Right atrium auricular region (tissue), 2 donors: ENCODE measurements at places on chromosomes 5 and 9. TPM values are rescaled to one million over a fixed set of nuclear protein-coding genes. Genes with fewer than 3 reads are reported as not detected.

DNA sequence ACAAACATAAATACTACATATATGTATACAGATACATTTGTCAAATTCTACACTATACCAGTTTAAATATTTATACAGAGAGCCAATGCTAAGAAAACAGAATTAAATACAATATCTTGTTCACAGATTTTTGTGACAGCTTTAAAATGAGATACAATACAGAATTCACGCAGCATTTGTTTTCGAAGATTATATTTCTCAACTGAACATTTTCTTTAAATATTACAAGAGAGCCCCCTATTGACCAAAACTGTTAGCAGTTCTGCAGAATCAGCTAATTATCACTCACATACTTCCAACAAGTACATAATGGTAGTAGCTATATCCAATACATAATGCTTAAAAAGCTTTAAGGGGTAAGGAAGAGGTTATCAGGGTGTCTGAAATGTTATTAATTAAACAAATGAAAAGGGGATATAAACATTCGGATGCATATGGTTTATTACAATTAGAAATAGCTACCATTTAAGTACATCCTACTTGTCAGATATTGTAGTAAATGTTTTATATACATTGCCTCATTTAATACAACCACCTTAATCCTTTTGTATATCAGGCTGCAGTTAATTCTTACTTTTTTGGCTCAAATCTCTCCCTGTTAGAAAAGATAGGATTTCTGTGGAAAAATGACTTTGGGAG, 31.7 kb downstream of the ZDHHC21 start:
- no peak overlapping the region for H3K4me3 ChIP-seq
- H3K27ac ChIP-seq = no peak overlapping the region
- H3K36me3 ChIP-seq = no peaks in the 10 kb centered on the region

DNA sequence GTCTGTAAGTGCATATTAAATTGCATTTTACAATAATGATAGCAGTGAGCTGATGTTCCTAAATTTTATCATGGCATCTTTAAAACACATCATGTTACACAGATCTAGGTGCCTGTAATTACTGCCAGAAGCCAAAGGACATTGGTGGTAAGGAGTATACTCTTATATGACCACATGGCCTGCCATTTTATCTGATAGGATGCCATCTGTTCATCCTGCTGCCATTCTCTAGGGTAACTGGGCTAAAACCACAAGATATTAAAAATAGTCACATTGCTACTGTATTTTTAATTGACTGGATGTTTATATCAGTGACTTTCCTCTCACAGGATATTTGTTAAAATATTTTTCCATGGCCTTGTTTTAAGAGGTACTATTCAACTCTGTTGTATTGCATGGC, 53.1 kb downstream of the HCN1 start:
- DNase-seq = no peak
- H3K4me1 ChIP-seq = no peaks in the 10 kb centered on the region
- H3K4me3 ChIP-seq = no peak overlapping the region
- H3K36me3 ChIP-seq = no peaks in the 10 kb centered on the region

DNA sequence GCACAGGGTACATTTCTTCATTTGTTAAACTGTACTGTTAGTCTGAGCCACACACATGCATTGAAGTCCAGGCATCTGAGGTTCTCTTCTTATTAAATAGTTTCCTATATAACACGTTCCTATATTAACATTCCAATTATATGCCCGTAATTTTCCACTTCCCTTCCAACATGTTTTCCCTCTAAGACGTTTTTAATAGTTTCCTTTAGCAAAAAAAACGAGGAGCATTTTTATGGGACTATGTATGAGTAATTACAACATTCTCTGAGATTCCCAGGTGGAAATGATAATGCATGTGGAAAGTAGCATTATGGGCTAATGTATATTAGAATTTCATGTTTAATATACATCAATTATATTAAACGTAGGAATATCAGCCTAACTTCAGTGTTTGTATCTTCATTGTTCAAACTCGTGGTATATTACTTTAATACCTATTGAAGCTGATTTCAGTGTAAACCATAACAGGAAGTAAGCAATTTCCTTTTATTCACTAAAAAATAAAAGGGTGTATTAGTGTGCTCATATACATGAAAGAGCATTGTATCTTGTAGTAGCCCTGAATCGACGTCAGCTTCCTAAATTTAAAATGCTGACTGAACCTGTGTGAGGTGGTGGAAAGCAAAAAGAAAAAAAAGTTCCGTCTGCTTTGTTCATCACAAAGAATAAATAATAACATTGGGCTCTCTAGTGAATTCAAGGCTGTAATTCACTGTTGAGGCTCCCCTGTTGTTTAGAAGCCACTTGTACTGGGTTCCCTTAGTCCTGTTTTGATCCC, 11.3 kb downstream of the SMARCA2 start:
- H3K27me3 ChIP-seq = no peaks in the 10 kb centered on the region
- peak overlapping the region; percentile 80 for H3K27ac ChIP-seq
- peaks cover 92% of the 10 kb centered on the region for H3K4me1 ChIP-seq
- DNase-seq = no peak
- no peak overlapping the region for H3K4me3 ChIP-seq

DNA sequence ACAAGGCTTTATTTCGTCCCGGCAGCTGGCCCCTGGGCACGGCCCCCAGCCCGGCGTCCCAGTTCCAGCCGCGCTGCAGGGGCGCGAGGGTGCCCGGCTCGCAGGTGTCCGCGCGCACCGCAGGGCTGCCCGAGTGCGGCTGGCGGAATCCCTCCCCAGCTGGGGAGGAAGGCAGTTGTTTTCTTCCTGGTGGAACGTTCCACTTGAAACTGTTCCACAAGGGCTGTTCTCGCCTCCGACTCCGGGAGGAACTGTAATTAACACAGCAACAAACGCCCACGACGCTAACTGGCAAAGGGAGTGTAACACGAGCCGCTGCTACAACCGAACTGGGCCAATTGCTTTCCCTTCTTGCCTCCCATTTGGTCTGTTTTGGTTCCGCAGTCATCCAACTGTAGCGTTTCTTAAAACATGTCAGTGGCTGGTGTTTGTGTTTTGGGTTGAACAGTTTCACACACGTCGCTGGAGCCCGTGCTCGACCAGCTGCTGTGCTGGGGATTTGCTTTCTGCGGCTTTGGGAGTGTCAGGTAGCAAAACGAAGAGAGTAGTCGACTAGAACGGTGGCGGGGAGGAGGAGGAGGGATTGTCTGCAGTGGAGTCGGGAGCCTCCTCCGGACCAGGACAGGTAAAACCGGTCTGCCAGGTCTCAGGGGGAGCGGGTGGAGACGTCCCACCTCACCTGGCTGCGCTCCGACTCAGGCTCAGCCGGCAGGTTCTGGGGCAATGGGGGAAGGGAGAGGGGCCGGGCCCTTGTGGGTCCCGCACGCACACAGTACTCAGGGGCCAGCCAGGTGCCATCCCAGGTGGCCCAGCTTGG, 131.6 kb upstream of the NIPBL start:
- H3K36me3 ChIP-seq = no peaks in the 10 kb centered on the region
- H3K4me3 ChIP-seq = peak overlapping the region; percentile 50
- no peaks in the 10 kb centered on the region for H3K27me3 ChIP-seq
- DNase-seq = no peak

GRCh38 chr5:161548487-161549094, 2.1 kb upstream of the GABRB2 start:
- H3K27me3 ChIP-seq = peaks cover 11% of the 10 kb centered on the region
- H3K4me1 ChIP-seq = peaks cover 33% of the 10 kb centered on the region
- no peak overlapping the region for H3K27ac ChIP-seq
- no peak for DNase-seq
- peak overlapping the region; percentile 44 for H3K4me3 ChIP-seq

DNA sequence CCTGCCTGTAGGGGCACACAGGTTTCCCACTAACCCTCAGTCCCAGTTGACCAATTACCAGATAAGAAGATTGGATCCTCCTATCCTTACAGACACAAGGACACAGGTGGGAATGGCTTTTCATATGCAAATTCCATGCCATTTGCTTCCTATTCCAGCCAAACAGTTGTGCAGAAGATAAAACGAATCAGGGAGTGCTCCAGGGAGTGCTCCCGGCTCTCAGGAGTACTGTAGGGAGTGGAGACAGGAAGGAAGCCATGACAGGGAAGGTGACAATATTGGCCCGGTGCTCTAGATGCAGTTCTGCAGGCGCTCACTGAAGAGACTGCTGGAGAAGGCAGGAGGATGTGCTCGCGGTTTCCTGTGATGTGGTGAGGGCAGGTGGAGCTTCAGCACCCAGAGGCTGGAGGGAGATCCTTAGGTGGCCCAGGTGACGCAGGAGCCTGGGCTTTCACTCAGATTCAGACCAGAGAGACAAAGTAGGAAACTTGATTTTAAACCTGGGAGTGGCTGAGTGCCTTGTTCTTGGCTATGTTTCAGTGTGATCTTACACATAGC, 260.0 kb downstream of the AUH start:
- H3K36me3 ChIP-seq = no peaks in the 10 kb centered on the region
- DNase-seq = no peak
- H3K27ac ChIP-seq = peak overlapping the region; percentile 92
- H3K4me3 ChIP-seq = no peak overlapping the region
- H3K4me1 ChIP-seq = no peaks in the 10 kb centered on the region

GRCh38 chr5:23996525-23996924, 489.1 kb downstream of the PRDM9 start:
- H3K27me3 ChIP-seq = no peaks in the 10 kb centered on the region
- no peaks in the 10 kb centered on the region for H3K36me3 ChIP-seq
- no peak overlapping the region for H3K4me3 ChIP-seq
- no peak for DNase-seq
- H3K27ac ChIP-seq = no peak overlapping the region
- H3K4me1 ChIP-seq = no peaks in the 10 kb centered on the region

DNA sequence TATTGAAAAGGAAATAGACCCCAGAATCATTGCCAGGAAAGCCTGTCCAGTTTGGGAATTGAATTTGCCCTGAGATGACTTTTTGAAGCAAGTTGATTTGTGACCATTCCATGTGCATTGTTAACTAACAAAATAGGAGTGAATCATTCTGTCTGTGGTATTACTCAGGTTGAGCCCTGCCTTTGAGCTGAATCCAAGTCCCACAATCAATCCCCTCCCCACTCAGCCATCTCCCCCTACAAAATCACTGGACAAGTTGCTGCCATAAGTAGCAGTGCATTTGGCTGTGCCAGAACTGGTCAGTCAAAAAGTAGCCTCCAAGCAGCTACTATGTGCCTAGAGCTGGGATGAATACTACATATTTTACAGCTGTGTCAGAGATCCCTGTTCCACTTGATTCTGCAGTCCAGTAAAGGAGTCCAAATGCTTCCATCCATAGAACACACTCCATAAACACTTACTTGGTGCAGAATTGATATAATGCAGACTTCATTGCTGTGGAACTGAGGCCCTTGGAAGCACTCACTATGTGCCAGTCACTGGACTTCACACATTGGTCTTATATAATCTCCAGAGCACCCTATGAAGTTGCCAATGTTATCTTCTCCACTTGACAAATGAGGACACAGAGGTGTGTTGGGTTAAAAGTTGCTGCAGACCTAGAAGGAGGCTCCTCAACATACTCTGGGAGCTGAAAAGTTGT, 96.1 kb downstream of the ZNF462 start:
- H3K27me3 ChIP-seq = no peaks in the 10 kb centered on the region
- H3K4me1 ChIP-seq = no peaks in the 10 kb centered on the region
- H3K4me3 ChIP-seq = no peak overlapping the region
- DNase-seq = no peak
- no peak overlapping the region for H3K27ac ChIP-seq
- H3K36me3 ChIP-seq = no peaks in the 10 kb centered on the region

- H3K36me3 ChIP-seq = no peaks in the 10 kb centered on the region
- no peaks in the 10 kb centered on the region for H3K4me1 ChIP-seq
- no peak for DNase-seq
- H3K27me3 ChIP-seq = no peaks in the 10 kb centered on the region
- no peak overlapping the region for H3K4me3 ChIP-seq
These were observed 68.3 kb upstream of the SHB start for GRCh38 chr9:38137342-38137741.

DNA sequence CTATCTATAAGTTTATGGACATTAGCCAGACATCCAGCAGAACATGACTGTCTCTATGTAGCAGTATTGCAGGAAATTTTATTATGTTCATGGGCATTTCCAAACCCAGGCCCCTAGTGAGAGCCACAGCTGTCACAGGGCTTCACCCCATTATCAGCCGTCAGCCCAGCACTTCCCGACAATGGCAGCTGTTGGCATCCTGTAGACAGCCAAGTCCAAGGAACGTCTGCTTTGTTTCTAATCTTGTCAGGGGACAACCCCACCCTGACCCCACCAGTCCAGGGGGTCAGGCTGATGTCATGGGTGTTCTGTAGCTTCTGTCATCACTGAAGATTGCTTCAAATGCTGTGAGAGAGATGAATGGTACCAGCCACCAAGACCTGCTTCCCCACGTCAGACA, 565.3 kb upstream of the BRINP1 start:
- no peak overlapping the region for H3K27ac ChIP-seq
- H3K27me3 ChIP-seq = no peaks in the 10 kb centered on the region
- no peak overlapping the region for H3K4me3 ChIP-seq
- H3K36me3 ChIP-seq = no peaks in the 10 kb centered on the region
- no peak for DNase-seq
- H3K4me1 ChIP-seq = no peaks in the 10 kb centered on the region

GRCh38 chr5:51194671-51195070, 188.6 kb upstream of the ISL1 start:
- H3K36me3 ChIP-seq = no peaks in the 10 kb centered on the region
- DNase-seq = no peak
- no peak overlapping the region for H3K27ac ChIP-seq
- H3K4me1 ChIP-seq = no peaks in the 10 kb centered on the region
- H3K4me3 ChIP-seq = no peak overlapping the region
- H3K27me3 ChIP-seq = no peaks in the 10 kb centered on the region

- H3K4me1 ChIP-seq = no peaks in the 10 kb centered on the region
- DNase-seq = no peak
- no peaks in the 10 kb centered on the region for H3K27me3 ChIP-seq
- no peak overlapping the region for H3K27ac ChIP-seq
- no peak overlapping the region for H3K4me3 ChIP-seq
These were observed 104.0 kb downstream of the GDNF start for GRCh38 chr5:37735649-37736347.

DNA sequence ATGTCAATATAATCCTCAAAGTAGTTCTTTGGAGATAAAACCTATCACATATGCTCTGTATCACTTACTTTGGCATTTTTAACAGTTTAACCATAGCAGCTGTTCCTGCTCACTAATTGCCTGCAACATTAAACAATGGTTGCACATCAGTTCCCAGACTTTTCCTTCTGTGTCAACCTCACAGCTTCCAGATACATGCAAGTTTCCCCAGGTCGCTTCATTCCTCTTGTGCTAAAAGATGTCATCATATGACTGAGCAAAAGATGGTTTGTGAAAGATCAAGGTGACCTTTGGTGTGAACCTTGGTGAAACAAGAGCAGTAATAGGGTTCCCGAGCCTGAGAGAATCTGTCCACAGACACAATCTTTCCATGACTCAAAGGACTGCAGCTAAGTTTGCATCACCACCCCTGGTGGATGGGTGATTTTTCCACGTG, 500.4 kb upstream of the PAPPA start:
- no peak overlapping the region for H3K4me3 ChIP-seq
- H3K27me3 ChIP-seq = no peaks in the 10 kb centered on the region
- H3K36me3 ChIP-seq = no peaks in the 10 kb centered on the region
- no peak overlapping the region for H3K27ac ChIP-seq

HTR1A gene
- not detected for total RNA-seq

ADAMTS2 gene
- 13.7 TPM for total RNA-seq

TEK gene
- 30.7 TPM for total RNA-seq

GABRA6 gene
- total RNA-seq = not detected

SPATA31A3 gene
- total RNA-seq = not detected
